ENCODE measurements at places on chromosomes 16 and 17. TPM values are rescaled to one million over a fixed set of nuclear protein-coding genes. Genes with fewer than 3 reads are reported as not detected.

DNA sequence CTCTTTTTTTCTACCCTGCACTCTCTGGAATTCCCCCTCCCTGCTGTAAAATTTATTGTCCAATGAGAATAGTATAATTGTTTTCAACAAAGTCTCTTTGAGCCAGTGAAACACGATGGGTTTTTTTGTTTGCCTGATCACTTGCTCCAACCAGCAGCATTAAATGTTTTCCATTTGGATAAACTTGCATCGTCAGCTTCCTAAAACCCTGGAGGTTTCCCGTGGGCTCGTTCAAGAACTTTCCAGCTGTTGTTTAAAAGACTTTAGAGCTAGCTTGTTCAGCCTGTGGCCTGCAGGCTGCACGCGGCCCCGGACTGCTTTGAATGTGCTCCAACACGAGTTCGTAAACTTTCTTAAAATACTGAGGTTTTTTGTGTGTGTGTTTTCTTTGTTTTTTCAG lies 14.9 kb downstream of the NAGPA start:
- H3K36me3 ChIP-seq, result no peaks in the 10 kb centered on the region
- DNase-seq, result peak; percentile 60
- no peaks in the 10 kb centered on the region for H3K4me1 ChIP-seq
- H3K4me3 ChIP-seq, result no peak overlapping the region
- no peak overlapping the region for H3K27ac ChIP-seq
- no peaks in the 10 kb centered on the region for H3K27me3 ChIP-seq

DNA sequence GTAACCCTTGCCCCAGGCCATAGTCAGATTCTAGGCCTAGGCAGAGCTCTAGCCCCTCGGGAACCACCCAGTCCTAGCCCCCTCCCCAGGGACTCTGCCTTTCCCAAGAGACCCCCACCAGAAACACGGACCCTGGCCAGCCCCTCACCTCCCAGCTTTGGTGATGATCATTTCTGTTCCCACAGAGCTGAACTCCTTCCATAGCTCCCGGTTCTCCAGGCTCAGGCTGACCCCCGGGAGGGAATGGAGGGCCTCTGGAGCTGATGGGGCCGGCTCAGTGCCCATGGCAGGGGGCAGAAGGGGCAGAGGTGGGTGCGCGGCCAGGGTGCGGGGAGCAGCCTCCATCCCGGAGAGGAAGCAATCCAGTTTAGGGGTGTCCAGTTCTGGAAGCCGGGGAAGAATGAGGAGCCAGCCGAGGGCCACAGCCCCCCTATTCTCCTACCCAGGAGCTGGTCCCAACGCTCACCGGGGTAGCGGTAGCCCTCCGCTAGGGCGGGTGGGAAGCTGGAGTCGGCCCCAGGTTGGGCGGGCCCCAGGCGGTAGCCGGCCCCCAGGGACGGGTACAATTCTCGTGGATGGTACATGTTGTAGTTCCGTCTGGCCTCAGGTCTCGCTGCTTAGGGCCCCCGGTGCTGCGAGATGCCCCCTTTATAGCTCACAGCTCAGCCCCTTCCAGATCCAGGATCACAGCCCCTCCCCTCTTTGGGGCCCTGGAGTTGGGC lies 953 bp downstream of the TBX6 start:
- H3K36me3 ChIP-seq, result no peaks in the 10 kb centered on the region
- H3K27ac ChIP-seq, result peak overlapping the region; percentile 95
- no peaks in the 10 kb centered on the region for H3K27me3 ChIP-seq
- peak; percentile 80 for DNase-seq

Gene NSRP1
- total RNA-seq, result 17.7 TPM

Gene CCL17
- total RNA-seq, result 1.1 TPM

DNA sequence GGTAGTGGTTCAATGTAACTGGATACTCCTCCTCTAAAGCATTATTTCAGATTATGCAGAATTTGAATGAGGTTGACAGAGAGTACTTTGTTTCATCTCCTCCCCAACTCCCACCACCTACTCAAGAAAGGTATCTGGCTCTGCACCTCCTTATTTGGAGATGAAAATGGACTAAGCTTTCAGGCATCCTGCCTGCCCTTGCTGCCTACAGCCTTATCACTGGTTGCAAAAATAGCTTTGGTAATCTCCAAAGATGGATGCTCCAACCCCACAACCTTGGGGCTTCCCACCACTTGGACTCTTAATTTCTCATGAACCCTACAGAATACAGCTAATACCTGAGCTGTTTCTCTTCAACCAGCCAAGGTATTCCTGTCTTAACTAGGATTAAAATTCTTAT lies 45.3 kb upstream of the CORO6 start:
- no peak overlapping the region for H3K4me3 ChIP-seq
- no peaks in the 10 kb centered on the region for H3K27me3 ChIP-seq
- no peak overlapping the region for H3K27ac ChIP-seq

DNA sequence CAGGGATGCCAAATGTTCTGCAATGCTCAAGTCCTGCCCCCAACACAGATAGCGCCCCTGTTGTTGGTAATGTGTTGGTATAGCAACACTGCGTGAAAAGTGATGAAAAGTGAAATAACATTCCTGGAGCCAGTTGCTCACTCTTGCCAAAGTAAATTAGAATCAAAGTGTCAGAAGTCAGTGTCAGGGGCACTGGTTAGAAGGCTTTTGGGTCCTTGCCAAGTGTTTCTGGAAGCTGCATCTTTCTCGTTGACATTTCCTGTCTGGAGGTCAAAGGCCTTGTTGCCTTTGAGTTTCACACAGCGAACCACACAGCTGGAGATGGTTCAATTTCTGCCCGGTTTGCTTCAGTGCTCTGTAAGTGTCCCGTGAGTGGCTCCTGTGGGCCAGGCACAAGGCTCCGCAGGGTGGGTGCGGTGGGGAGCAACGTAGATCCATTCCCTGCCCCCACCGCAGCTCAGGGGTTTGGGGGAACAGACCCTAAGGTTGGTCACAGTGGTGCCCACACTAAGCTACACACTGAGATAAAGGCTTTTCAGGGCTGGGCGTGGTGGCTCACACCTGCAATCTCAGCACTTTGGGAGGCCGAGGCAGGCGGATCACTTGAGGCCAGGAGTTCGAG lies 3.6 kb upstream of the SLC16A5 start:
- H3K4me3 ChIP-seq, result no peak overlapping the region
- H3K4me1 ChIP-seq, result peaks cover 14% of the 10 kb centered on the region
- no peaks in the 10 kb centered on the region for H3K27me3 ChIP-seq
- H3K36me3 ChIP-seq, result no peaks in the 10 kb centered on the region

Gene HEATR9
- total RNA-seq, result 0.37 TPM

Gene SRP68
- 61.0 TPM for total RNA-seq

Gene CHST5
- total RNA-seq, result 1.4 TPM

DNA sequence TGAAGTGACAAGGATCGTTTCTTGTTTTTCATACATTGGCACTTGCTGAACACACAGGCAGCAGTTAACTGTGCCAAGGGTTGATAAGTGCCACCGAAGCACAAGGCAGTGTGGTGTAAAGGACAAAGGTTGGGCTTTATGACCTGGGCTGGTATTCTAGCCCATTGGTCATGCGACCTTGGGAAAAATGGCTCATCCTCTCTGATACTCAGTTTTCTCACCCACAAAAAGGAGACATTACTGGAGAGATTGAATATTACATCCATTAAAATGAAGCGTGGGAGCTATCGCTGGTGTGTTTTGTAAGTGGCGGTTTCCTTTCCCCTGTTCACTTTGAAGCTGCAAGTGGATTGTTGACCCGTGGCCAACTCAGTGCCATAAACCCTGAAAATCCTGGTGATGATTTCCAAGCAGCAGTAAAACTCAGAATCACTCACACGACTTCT lies 216.9 kb downstream of the HAPSTR1 start:
- H3K27ac ChIP-seq, result no peak overlapping the region
- no peaks in the 10 kb centered on the region for H3K4me1 ChIP-seq
- DNase-seq, result no peak
- no peaks in the 10 kb centered on the region for H3K36me3 ChIP-seq
- no peak overlapping the region for H3K4me3 ChIP-seq

GRCh38 chr16:53502331-53503269 lies at the start of gene AKTIP:
AKTIP (minus strand) TSS chr16:53503209; CDS start chr16:53500259, 2,950 bp downstream.
- no peaks in the 10 kb centered on the region for H3K27me3 ChIP-seq
- H3K36me3 ChIP-seq, result no peaks in the 10 kb centered on the region
- peak within 1 kb of the TSS; percentile 89 for H3K4me3 ChIP-seq

GRCh38 chr17:36673637-36674277 lies 72.4 kb downstream of the MRM1 start:
- peaks cover 6% of the 10 kb centered on the region for H3K27me3 ChIP-seq
- H3K27ac ChIP-seq, result no peak overlapping the region
- H3K4me3 ChIP-seq, result no peak overlapping the region

All from left lung (tissue), 14 donors.